Stimulated activated CD4-positive, alpha-beta T cell treated with anti-CD3 and anti-CD28 coated beads, Interleukin-1b, Interleukin-23, amount 100 ng/mL, for 1 hour (primary cell): ENCODE measurements at places on chromosomes 1 and 21.

- DNase-seq, result no peak
These were observed 2.8 kb downstream of the GCSAML start for GRCh38 chr1:247551721-247552120.

GRCh38 chr1:207155028-207155427 is 51.0 kb downstream of the C4BPA start:
- DNase-seq, result no peak

GRCh38 chr1:183246436-183246835 is 60.4 kb downstream of the LAMC2 start:
- DNase-seq, result no peak

GRCh38 chr1:162551969-162552683 is 9.4 kb upstream of the UAP1 start:
- DNase-seq, result no peak

DNA sequence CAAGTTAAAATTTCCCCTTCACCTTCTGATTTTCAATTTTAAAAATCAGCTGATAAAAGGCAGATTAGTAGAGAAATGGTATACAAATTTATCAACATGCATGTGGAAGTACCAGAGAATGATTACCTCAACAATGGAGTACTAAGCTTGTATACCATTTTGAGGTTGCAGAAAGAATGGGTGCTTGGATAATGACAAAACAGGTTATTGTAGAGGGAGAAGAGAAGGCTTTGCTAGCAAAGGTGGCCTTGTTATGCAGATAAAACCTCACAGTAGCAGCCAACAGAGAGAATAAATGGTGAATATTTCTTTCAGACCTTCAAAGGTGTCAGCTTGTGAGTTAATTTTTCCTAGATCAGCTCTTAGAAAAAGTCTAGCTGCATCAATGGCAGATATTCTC is 1174.9 kb upstream of the ADGRL4 start:
- DNase-seq, result no peak

DNA sequence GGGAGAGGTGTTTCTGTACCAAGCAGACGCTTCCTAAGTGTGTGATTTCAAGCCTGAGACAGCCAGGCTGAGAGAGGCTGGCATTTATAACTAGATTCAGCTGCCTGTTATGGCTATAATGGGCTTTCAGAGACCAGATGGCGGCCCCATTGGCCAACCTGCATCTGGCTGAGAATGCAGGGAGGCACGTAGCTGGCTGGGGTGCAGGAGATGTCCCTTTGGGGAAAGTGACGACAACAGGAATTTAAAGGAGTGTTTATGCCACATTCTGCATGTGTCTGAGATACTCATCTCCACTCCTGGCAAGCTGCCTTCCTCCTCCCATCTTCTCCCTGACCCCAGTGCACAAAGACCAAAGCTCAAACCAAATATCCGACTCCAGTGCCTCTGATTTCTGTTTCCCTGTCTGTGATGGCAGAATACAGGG is 21.3 kb upstream of the CCDC190 start:
- no peak for DNase-seq

DNA sequence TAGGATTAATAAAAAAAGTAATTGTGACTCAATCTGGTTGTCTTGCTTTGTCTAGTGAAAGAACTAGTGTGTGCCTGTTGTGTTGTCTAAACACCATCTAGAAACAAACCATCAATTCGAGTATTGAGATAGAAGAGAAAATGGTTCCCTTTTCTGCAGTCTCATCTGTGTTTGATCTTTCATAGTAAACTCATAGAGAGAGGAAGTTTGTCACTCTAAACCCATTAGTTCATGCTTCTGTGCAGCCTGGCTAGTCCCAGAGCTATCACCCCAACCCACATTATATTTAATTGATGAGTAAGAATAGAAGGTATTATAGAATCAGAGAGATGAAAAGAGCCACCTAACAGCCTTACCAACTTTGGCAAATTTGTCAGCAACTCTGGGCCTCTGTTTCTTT is 99.5 kb downstream of the TGFB2 start:
- DNase-seq, result no peak

GRCh38 chr1:230171356-230172015 is 104.4 kb downstream of the GALNT2 start:
- no peak for DNase-seq

DNA sequence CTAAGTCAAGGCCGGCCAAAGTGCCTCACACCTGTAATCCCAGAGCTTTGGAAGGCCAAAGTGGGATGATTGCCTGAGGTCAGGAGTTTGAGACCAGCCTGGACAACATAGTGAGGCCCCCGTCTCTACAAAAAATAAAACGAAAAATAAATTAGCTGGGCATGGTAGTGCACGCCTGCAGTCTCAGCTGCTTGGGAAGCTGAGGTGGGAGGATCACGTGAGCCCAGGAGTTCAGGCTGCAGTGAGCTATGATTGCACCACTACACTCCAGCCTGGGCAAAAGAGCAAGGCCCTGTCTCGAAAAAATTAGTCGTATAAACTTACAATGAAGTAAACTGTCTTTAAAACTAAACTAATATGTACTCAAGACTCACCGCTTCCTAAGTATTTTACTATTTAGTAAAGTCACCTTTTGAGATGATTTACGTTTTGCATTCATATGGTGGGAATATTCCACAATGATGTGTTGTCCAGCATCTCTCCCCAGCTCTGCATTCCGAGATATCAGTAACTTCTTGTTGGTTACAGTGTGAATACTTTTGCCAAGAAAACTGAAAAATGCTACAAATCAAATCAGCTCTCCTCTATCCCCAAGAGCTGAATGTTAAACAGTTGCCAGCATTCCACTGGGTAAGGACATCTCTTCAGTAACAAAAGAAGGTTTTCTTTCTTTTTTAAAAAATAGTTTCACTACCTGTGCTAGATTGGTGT is 84.9 kb upstream of the C21orf91 start:
- no peak for DNase-seq

- no peak for DNase-seq
These were observed 74.9 kb downstream of the JAK1 start for GRCh38 chr1:64891448-64891825.

DNA sequence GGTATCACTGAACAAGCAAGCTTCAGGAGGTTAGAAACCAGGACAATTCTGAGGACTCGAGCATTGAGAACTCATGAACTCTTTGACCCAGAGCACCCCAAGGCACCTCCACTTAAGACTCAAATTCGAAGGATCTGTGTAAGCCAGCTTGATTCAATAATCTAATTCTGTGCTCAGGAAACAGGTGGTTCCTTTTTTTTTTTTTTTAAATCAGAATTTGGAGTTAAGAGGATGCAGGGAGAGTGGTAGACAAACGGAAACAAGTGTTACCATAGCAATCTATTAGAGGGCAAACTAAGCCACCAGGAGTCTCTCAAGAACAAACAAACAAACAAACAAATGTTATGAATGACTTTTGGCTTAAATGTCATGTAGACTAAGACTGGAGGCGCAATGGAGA is 53.8 kb upstream of the DPH5 start:
- DNase-seq, result no peak

GRCh38 chr1:168923521-168924136 is 182.9 kb upstream of the ATP1B1 start:
- DNase-seq, result no peak

DNA sequence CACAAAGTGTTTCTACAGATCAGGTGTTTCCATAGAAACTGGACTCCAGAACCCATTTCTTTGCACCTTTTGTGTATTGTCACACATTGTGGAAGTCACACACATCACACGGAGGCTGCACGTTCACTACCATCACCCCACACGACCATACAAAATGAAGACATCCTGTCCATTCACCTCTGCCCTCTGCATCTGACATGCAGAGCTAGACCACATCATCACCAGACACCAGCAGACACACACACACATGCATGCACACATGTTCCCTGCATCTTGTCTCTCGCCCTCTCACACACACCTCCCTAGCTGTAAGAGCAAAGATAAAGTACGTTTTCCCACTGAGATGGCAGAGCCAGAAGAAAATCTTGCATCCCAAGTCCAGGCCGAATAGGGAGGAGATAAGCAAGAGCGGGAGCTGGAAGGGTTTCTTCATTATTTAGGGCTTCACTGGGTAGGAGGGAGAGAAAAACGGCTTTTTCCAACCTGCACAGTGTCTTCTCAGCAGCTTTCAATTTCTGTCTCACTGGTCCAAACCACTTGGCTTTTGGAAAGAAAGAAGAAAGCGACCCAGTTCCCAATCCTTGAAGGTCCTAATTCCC is 709 bp downstream of the PRELP start:
- DNase-seq, result no peak

GRCh38 chr1:37513795-37514349 is 694 bp downstream of the MEAF6 start:
- DNase-seq, result no peak
